A172 (cell line): ENCODE measurements at places on chromosomes 1 and 21.

DNA sequence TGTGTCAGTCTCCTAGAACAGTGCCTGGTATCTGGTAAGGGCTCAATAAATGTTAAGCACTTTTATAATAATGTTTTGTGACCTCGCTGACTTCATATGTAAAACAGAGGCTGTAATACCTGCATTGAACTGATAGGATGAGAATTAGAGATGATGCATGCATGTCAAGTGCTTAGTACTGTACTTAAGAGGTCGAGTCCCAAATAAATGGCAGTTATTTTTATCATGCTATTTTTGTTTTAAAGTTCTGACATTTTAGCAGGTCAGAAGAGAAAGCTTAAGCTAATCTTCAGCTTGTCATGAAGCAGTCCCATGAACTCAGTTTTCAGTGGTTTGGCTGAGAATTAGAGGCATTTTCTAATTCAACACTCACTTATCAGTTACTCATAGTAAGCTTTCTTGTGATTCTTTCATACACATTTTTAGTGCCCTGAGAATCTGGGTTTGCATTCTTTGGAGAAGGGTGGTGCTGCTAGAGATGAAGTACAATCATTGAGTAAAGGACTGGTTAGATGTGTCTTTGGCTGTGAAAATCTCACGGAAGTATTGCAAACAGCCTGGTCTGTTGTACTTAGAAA lies 75.7 kb upstream of the RAVER2 start:
- no peak for DNase-seq

DNA sequence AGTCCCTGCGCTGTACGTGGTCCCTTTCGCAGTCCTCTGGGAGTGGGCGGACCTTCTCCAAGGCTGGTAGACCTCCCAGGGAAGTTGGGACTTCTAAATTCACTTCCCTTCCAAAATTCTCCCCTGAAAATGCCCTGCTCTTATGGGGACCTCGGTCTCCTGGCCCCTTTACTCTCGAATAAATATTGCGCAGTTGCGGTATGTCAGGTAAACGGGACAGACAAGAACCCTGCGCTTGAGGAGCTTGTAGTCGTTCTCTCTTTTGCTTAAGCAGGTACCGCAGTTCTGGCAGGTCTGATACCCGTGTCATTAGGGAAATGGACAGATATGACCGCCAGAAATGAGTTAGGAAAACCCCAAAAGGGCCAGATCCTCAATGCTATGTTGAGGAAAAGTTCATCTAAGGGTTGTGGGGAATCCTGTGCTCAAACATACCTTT lies 561 bp downstream of the KIF2C start:
- DNase-seq, result no peak

GRCh38 chr1:235781807-235782206 lies 84.9 kb downstream of the LYST start:
- DNase-seq, result peak; percentile 19

- DNase-seq, result no peak
Measured at GRCh38 chr1:119209061-119209460, 68.6 kb upstream of the WARS2 start.

- DNase-seq, result no peak
Measured at GRCh38 chr1:220410611-220411010, 117.3 kb upstream of the MARK1 start.

DNA sequence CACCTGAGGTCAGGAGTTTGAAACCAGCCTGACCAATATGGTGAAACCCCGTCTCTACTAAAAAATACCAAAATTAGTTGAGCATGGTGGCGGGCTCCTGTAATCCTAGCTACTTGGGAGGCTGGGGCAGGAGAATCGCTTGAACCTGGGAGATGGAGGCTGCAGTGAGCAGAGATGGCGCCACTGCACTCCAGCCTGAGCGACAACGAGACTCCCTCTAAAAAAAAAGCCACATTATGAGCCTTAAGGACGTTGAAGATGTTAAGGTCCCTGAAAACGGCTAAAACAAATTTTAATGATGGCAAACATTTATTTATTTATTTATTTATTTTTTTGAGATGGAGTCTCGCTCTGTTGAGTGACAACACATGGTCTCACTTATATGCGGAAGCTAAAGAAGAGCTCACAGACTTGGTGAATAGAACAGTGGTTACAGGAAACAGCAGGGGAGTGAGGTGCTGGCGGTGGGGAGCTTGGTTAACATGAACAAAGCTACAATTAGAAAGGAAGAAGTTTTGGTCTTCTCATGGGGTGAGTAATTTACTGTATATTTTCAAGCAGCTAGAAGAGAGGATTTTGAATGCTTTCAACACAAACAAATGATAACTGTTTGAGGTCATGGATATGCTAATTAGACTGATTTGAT lies 47.1 kb downstream of the TCP10L start:
- DNase-seq, result no peak

DNA sequence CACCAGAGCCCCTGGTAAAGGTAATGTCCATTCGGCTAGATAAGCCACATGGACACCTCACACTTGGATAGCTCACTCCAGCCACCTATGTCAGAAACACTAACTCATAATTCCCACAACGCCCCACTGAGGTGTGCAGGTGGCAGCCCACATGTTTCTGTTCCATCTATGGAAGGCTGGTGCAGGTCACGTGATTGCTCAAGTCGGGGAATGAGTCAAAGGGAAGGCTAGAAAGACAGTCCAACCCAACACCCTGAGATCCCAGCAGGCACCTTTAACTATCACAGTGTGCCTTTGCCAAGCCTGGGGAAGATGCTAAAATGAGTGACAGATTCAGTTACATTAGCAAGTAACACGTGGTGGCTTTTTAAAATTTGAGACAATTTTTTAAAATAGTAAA lies 45.3 kb upstream of the KCNE1 start:
- no peak for DNase-seq

- no peak for DNase-seq
Measured at GRCh38 chr1:232474826-232475225, 155.1 kb downstream of the SIPA1L2 start.

DNA sequence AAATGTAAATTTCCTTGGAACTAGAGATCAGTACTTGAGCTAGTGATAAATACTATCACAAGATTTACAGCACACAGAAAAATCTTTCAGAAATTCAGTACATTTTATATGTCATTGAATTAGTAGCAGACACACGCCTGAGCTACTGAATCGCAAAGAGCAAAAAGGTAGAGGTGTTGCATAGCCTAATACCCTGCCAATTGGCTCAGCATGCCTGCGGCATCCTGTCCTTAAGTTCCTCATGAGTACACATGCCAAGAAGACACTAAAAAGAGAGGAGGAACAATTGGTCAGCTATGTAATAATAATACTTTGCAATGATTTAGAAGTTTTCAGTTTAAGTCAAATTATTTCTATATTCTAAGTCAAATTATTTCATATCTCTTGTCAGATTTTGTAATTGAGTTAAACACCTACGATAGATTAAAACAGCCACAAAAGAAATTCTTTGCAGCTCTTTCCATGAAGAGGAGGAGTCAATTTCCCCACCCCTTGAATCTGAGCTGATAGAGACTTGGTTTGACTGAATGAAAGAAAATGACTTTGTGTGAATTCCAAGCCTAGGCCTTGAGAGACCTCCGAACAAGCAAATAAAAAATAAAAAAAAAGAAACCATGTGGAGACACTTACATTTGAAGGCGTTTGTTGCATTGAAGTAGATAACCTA lies 36.2 kb upstream of the PKN2 start:
- DNase-seq, result no peak

DNA sequence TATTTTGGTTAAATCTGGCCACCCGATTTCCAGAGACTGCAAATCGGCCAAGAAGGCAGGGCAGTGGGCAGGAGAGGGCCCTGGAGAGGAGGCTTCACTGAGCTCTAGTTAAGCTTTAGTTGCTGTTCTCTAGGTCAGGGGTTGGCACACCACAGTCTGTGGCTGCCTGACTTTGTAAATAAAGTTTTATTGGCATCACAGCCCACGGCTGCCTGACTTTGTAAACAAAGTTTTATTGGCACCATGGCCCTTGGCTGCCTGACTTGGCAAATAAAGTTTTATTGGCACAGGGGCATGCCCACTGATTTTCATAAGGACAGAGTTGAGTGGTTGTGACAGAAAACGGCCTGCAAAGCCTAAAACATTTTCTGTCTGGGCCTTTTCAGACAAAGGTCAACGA lies 19.7 kb downstream of the AJAP1 start:
- no peak for DNase-seq

DNA sequence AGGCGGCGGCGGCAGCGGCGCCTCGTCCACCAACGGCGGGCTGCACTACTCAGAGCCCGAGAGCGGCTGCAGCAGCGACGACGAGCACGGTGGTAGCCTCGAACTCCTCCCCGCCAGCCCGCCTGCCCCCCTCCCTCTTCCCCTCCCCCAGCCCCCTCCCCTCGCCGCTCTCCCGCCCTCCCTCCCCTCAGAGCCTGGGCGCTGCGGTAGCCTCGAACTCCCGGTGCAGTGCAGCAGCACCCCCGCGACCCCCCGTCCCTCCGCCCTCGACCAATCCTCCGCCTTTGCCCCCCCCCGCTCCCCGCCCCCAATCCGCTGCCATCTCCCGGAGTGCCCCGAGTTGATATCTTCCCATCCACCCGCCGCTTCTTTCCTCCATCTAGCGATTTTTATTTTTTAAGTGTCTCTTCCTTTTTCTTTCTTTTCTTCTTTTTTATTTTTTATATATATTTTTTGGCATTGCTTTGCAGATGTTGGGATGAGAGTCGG lies 516 bp downstream of the RCOR3 start:
- DNase-seq, result no peak

DNA sequence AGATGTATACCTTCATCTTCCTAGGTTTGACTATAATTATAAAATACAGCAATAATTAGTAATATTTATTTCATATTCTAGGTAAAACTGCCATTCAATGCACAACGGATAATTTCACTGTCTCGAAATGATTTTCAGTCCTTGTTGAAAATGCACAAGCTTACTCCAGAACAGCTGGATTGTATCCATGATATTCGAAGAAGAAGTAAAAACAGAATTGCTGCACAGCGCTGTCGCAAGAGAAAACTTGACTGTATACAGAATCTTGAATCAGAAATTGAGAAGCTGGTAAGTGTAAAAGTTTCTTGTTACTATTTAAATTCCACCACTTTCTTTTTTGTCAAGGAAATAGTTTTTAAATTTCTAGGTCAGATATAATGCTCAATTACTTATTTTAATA lies 30.7 kb downstream of the BACH1 start:
- no peak for DNase-seq

DNA sequence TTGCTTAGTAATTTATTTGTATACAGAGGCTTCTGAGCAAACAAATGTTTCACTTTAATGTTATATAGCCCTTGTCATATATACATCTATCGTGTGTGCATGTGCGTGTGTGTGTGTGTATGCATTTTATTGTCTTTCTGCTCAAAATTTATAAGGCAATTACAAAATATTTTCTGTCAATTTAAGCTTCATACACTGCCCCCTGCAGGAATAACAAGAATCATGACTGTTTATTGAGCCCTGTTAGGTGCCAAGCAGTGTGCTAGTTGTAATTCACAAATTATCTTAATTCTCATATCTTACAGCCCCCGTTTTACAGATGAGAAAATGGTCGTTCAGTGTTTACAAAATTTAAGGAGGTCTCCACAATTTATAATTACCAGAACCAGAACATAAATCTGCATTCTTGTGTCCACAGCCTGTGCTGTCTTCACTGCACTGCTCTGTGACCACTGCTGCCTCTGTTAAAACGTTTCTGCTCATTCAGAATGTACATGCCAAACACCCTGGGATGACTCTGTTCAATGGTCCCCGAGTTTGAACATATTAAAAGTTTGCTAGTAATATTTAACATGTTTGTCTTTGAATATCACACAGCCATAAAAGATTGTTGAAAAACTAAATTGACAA lies 181.3 kb downstream of the ATP6V1G3 start:
- DNase-seq, result no peak
